ENCODE measurements at places on chromosomes 4 and X.

GRCh38 chr4:176340871-176341685 is 21.3 kb downstream of the SPCS3 start:
- DNase-seq, result peak; percentile 21

DNA sequence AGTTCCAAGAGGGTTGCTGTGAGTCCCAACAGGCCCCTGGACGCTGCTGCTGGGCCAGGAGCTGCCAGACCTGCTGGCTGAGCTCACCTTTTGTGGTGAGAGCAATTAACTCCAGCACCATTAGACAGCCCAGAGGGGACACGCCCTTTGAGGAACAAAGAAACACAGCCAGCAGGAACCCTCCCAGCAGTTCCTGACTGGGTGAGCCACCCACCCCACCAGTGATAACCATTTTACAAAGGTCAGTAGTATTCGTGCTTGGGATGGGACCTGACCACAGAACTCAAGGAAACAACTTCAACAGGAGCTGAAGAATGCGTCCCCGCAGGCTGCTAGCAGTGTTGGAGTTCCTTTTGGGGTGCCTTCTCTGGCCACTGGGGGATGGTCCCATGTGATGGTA is 38.8 kb upstream of the AFAP1 start:
- DNase-seq, result no peak

- no peak for DNase-seq
Observed at GRCh38 chr4:96120206-96120605, 280.3 kb downstream of the PDHA2 start.

DNA sequence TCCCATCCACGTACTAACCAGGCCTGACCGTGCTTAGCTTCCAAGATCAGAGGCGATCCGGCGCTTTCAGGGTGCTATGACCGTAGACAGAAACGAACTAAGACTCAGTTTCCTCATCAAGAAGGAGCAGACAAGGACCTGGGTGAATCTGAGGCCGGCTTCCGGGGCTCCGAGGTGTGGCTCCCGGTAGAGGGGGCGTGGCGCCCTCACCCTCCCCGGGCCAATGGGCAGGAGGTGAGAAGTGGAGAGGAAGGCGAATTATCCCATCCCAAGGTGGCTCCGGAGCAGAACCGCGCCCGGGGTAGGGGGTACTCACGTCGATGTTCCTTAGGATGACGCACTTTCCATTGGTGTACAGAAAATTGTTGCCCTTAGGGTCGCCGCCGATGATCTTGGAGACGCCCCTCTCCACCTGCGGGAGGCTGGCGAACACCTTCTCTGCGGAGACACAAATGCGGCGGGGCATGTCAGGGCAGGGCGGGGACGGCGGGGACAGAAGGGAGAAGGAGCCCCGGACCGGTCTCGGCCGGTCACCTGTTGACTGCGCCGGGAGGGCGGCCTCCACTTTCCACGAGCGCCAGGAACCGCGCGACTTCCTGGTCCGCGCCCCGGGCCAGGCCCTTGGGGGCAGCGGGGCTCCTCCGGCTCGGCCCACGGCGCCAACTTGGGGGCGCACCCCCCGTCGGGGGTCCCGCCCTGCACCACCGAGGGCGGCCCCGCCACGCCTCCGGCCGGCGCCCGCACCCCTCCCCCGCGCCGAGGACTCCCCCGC is 616 bp downstream of the WDR1 start:
- peak; percentile 55 for DNase-seq

DNA sequence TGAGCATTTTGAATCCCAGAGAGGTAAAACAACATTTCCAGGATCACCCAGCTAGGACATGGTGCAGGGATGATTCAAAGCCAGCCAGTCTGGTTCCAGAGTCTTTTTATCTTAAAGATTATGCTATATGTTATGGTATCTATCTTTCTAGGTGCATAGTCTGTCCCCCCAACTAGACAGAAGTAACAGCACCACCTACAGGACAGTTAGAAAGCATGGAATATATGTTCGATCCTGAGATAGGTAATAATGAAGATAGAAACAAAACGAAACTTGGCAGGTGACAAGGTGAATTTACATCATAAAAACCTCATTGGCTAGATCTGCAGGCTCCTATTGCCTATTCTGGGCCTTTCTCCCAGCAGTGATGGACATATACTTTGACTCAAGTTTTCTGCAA is 723.2 kb downstream of the SMARCA1 start:
- no peak for DNase-seq

DNA sequence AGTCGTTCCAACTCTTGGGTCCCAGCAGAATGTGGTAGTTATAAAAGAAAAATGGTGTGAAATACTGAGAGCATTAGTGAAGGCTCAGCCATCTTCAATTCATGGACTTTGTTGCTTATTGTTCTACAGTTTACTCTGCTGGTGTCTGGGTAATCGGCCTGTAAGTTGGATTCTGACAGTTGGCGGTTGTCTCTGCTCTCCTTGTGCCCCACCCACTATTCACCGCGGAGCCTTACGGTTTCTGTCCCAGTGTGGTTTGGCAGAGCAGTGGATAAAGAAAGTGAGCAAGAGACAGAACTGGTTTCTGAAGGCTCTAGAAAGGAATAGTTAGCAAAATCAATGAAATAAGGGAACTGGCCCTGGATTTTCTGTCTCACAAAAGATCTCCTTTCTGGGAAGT is 9.1 kb downstream of the LONRF3 start:
- DNase-seq, result no peak

DNA sequence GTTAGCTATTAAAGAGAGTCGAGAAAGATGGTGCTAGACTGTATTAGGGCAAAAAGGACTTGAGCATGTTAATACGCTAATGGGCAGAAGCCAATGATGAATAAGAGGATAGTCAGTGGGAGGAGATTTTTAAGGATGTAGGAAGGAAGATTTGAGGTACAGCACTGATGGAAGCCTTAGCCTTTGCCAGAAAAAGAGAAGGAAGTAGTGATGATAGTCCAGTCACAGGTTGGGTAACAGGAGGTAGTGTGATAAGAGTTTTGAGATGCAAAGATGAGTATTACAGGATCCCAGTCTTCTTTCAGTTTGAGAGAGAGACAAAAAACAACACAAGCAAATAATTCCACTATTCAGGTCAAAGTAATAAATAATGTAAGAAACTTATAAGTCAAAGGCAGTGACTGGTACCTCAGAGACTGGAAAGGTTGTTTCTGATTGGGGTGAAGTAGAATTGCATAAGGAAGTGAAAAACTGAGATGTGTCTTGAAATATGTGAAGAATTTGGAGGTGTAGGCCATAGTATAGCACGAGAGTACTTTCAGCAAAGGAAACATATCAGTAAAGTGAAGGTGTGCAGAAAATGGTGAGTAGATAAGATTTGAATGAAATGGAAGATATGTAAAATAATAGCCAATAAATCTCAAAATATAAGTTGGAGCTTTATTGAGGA is 22.1 kb upstream of the NDNF start:
- no peak for DNase-seq

GRCh38 chrX:152136312-152136711 is 2.1 kb downstream of the MAGEA10 start:
- no peak for DNase-seq

DNA sequence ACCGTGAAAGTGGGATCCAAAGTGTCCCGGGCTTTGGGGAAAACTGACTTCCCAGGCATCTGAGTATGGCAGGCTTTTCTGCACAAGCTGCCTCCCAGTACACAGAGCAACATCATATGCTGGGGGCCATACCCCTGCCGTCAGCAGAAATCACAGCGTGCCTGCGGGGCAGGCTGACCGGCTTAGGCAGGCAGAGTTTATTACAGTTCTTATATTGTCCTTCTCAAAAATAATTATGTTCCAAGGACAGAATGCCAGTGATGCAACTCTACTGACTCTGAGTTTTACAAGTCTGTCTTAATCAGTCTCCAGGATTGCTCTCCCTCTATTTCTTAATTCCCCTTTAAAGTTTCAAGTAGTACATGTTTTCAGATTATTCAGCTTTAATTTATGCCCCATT is 37.0 kb downstream of the IL21 start:
- peak; percentile 18 for DNase-seq

- DNase-seq, result no peak
Observed at GRCh38 chrX:9465380-9466123, 694 bp downstream of the TBL1X start.

GRCh38 chr4:169045862-169046584 is 36.0 kb upstream of the CBR4 start:
- DNase-seq, result no peak

DNA sequence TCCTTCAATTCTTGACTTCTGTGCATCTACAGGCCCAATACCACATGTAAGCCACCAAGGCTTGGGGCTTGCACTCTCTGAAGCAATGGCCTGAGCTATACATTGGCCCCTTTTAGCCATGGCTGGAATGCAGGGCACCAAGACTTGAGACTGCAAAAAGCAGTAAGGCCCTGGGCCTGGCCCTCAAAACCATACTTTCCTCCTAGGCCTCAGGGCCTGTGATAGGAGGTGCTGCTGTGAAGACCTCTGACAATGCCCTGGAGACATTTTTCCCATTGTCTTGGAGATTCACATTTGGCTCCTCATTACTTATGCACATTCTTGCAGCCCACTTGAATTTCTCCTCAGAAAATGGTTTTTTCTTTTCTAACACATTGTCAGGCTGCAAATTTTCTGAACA is 68.5 kb upstream of the FSTL5 start:
- DNase-seq, result no peak

DNA sequence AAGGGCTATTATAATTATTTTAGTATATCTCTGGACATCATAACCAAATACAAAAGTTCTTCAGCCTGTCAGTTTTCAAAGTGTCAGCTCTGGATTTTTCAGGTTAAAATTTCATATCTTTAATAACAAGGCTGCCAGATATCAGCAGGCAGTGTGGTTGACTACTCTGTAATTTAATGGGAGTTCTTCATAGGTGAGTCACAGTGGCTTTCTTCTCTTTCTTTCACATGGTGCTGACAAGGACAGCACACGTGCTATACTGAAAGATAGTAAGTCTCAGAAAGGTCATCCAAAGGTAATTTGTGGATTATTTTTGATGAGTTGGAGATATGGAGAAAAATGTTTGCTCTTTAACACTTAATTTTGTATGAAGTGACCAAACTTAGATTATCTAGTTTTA is 43.2 kb downstream of the GALNT7 start:
- peak; percentile 25 for DNase-seq

- DNase-seq, result no peak
Observed at GRCh38 chr4:125547836-125548235, 233.1 kb downstream of the FAT4 start.

DNA sequence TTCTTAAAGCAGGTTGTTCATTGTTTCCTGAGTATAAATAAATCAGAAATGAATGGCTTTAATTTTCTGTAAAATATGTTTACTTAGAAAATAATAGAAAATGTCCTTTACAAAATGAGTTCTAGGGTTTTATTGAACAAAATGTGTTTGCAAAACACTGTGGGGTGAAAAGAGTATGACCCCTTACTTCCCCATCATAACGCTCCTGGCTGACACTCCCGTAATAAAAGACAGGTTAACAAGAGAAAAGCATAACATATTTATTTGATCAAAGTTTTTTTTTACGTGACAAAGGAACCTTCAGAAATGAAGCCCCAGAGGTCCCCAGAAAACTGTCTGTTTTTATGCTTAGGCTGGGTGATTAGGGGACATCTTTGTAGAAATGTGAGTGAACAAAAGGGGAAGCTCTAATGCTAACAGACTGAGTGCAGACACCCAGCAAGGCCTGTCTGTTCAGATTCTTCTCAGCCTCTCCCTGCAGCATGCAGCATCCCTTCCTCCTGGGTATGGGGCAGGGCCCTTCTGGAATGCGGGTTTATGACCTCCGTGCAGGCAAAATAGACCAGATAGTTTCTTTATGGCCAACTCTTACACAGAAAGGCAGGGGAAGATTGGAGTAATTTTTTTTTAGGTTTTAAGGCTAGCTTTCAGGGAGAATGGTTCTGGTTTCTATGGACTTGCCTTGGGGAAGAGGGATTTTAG is 26.1 kb downstream of the ZFP42 start:
- DNase-seq, result no peak

DNA sequence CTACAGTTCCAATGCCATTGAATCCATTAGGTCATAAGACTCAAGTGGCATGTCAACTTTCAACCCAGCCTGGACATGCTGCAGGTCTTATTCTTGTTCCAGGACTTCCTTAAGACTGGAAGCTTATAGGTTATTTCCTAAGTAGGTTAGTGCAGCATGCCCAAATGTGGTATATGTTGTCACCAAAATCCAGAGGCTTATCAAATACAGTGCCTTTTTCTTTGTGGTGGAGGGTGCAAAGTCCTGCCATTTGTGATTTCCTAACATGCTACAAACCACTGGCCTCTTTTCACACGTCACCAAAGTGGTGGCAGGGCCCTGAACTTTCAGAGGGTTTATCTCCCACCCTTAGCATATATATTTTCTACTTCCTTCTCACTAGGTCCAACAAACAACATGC is 9.7 kb upstream of the TMEM184C start:
- no peak for DNase-seq

- no peak for DNase-seq
Observed at GRCh38 chrX:23668335-23668734, 1.0 kb downstream of the PRDX4 start.

GRCh38 chrX:17024886-17025285 is 78.4 kb downstream of the REPS2 start:
- peak; percentile 62 for DNase-seq

GRCh38 chr4:37749398-37749988 is 63.3 kb upstream of the RELL1 start:
- DNase-seq, result no peak

DNA sequence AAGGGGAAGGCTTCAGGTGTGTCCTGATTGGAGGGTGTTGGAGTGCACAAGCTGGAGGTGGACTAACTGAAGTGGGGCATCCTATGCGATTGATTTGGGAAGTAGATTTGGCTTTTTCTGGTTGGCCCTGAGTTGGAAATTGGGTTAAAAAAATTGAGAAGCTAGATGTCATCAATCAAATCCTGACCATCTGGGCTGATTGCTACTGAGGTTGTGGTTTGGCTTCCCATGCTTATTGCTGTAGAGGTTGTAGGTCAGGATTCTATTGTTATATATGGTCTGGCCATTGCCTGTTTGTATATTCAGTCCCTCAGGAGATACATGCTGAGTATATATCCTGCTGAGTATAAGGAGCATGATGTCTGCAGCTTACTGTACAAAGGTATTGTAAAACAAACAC is 7.7 kb upstream of the ZNF81 start:
- DNase-seq, result no peak

DNA sequence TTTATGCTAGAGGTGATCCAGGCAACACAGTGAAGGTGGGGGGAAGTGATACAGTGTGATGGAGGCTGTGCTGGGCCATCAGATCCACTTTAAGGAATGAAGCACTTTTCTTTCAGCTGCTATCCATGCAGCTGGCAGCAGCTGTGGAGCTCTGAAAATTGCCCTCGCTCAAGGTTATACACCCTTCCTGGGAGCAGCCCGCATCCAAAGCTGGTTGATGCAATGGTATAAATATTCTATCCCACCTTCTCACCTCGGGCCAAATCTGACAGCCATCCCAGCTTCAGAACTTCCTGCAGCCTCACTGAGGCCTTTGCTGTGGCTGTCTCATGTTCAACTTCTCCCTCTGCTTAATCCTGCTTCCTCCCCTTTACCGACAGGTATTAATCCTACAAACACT is 18.6 kb downstream of the CXCL13 start:
- DNase-seq, result no peak

GRCh38 chrX:143664302-143664701 is 28.4 kb upstream of the SLITRK4 start:
- no peak for DNase-seq

GRCh38 chr4:154018659-154019058 is 229.8 kb upstream of the SFRP2 start:
- no peak for DNase-seq

GRCh38 chr4:2929469-2929868 is 33.7 kb downstream of the NOP14 start:
- DNase-seq, result peak; percentile 7

Measured in adrenal gland (tissue), 19 donors.